ENCODE measurements at places on chromosomes 2 and 18.

DNA sequence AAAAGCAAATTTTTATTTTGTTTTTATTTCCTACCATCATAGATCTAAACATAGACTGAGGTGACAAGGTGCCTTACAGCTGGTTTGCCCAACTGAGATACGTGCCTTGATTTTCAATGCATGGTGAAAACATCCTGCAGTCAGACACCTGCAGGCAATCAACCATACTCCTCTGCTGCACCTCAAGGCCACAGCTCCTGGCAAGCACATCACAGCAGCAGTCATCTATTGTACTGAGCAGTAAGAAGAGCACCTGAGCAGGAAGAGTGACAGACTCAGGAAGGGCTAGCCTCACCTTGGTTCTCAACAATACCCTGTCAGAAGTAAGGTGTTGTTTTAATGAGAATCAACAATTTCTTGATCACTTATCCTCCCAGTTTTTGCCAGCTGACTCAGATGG is 1206.8 kb upstream of the NRXN1 start:
- DNase-seq = no peak

GRCh38 chr18:57806978-57807285 is 3.8 kb upstream of the ATP8B1 start:
- DNase-seq = no peak

DNA sequence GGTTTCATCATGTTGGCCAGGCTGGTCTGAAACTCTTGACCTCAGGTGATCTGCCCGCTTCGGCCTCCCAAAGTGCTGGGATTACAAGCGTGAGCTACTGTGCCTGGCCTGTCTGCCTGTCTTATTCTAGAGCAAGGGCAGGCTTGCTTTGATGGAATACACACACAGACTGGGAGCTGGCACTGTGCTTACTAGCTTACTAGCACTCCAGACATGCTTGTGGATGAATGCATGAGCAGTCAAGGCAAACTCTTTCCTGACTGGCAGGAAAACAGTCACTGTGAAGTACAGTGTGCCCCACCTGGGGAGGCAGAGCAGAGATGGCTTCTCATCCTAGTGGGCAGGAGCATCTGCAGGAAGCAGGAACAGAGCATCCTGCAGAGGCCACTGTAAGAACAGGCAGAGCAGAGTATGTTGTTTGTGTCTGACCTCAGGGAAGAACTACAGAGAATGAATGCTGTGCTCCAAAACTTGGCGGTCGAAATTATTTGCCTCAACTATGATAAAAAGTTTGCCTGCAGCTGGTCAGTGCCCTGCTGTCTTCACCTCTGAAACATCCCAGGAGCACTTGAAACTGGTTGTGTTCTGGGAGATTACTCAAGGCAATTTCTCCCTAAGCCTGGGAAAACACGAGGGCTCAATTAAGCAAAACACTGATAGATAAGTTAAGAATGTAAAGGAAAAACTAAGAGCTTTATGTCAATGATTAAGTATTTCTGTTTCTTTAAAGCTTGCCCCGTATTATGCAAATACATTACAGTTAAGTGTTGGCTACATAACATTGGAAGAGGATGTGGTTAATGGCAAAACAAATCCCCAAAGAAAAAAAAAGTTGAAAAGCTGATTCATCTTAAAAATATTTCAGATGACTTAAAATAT is 102.4 kb downstream of the VAPA start:
- no peak for DNase-seq

DNA sequence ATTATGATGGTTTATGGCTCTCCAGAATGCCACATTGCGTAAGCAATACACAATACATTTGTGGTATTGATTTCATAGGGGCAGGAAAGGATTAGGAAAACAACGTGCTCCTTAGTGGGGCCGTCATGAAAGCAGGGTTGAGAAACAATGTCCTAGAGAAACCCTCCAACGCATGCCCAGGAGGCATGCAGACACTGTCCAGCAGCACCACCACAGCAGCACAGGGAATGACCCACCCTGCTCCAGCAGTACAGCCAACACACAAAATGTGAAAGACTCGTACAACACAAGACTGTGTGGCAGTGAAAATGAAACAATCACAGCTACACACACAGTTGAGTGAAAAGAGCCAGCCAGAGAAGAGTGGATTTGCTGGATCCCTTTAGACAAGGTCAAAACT is 66.3 kb downstream of the FAM168B start:
- DNase-seq = no peak

GRCh38 chr2:96547731-96548171 is 11.2 kb downstream of the ARID5A start:
- no peak for DNase-seq

DNA sequence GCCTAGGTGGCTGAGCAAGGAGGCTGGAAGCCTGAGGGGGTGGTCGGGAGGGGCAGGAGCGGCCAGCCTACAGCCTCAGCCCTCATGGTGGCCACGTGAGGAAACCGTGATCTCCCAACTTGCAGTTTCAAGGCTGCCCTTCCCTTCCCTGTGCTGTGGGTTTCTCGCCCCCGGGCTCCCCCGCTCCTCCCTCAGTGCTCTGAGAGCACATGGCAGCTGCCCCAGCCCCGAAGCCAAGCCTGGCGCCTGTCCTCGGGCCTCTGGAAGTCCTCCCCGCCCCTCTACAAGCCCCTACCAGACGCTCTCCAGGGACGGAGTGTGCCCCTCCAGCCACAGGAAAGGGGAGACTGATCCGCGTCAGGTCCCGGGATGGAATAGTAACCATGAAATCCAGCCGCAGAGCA is 586 bp upstream of the ANKRD23 start:
- DNase-seq = no peak

DNA sequence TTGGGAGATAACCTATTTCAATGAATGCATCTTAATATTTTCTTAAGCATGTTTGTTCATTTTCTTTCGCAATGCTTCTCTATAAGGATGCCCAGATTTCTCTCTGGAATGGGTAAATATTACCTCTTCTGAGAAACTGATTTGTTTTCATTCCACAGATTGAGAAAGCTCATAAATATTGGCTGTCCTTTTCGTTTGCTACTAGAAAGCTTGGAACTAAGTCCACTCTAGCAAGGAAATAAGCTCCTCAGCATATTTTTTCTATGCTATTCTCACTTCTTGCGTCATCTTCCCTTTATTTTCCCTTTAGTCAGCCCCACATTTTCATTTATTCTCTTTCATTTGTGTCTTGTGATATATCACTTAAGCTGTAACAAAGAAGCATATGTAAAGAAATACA is 76.3 kb downstream of the ANTXR1 start:
- DNase-seq = no peak

- DNase-seq = no peak
Observed at GRCh38 chr2:229154381-229154780, 116.7 kb downstream of the PID1 start.

- no peak for DNase-seq
Observed at GRCh38 chr2:39479696-39480095, 42.6 kb upstream of the MAP4K3 start.

DNA sequence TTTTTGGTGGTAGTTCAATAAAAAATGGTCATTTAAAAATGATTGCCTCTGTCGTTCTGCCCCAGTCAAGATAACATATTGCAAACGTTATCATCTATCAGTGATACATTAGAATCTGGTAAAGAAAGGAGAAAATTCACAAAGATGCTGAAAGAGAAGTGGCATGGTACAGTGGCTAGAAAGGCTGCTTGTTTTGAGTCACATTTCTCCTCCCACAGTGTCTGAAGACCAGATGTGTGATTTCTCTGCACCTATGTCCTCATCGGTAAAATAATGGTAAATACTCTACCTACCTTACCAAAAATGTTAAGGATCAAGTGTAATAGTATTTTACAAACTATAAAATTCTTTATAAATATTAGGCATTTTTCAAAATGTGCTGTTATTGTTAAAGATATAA is 76.1 kb upstream of the NOSTRIN start:
- DNase-seq = no peak

DNA sequence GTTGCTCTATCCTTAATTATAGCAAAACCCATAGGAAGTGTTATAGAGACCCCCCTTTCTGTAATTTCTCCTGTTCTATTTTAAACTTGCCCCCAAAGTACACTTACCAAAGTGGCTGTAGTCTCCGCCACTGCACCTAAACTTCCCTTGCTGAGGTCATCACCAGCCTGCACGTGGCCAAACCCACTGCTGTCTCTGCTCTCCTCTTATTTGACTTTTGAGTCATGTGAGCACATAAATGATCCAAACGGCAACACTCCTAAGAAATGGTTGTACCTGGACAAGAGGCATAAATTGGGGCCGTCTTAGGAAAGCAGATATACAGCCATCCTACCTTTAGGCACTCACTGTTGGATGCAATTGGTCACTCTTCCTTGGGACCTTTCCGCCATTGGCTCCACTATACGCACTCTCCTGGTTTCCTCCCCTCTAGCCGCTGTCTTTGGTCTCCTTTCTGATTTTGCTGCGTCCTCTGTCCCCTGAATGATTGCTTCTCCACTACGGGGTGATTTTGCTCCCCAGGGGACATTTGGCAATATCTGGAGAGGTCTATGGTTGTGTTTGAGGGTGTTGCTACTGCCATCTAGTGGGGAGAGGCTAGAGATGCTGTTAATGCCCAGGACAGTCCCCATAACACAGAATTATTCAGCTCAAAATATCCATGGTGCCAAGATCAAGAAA is 19.2 kb upstream of the IL36G start:
- DNase-seq = no peak

DNA sequence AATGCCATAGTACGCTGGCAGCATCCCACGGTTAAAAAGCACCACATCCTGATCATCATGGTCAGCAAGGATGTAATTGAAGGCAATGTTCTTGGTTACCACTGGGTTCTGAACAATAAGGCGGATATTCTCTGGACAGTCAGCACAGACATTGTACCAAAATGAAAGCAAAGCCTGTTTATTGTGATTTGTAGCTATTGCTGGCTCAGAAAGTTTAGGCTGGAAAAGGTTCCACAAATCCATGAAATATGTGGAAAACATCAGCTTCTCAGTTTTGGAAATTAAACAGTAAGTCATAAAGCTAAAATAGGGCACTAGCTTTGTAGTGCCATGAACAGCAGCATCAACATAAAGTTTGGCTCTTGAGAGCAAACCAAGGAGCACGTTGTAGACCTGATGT is 52.2 kb downstream of the C2orf74 start:
- DNase-seq = no peak

DNA sequence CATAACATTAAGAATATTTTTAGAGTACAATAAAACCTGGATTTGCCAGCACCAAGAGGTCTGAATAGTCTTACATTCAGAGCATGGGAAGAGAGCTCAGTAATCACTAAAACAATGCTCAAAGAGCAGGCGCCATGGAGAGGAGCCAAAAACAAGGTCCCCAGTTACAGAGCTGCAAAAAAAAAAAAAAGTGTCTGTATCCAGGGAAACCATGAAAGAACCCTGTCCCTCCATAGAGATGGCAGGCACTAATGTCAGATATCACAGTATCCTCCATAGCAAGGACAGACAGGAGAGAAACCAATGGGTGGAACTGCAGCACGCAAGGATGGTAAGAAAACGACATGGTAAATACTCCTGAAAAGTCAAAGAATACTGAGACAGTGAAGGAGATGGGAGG is 19.5 kb downstream of the FBXO15 start:
- no peak for DNase-seq

GRCh38 chr2:240250985-240251847 is 110.8 kb upstream of the OTOS start:
- peak; percentile 88 for DNase-seq

GRCh38 chr2:127360242-127360641 is 27.5 kb downstream of the MAP3K2 start:
- no peak for DNase-seq

GRCh38 chr2:112728378-112729175 is 7.8 kb downstream of the NT5DC4 start:
- DNase-seq = no peak

DNA sequence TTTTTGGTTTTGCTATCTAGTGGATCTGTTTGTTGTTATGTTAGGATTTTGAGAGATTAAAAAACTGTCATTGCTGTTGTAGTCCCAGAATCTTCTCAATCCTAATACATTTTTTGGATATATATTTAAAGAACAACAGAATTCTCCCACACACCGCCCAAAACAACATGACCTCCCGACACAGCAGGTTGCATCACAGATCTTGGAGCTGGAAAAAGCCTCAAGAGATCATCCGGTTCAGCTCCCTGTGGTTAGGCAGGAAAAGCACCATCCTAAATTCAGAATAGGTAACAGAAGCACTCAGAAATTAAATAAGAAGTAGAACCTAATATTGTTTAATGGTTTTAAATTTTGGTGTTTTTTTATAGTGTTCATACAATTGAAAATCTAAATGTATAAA is 251.4 kb upstream of the STON1 start:
- no peak for DNase-seq

- peak; percentile 81 for DNase-seq
Observed at GRCh38 chr2:222709191-222709891, 37.9 kb downstream of the MOGAT1 start.

DNA sequence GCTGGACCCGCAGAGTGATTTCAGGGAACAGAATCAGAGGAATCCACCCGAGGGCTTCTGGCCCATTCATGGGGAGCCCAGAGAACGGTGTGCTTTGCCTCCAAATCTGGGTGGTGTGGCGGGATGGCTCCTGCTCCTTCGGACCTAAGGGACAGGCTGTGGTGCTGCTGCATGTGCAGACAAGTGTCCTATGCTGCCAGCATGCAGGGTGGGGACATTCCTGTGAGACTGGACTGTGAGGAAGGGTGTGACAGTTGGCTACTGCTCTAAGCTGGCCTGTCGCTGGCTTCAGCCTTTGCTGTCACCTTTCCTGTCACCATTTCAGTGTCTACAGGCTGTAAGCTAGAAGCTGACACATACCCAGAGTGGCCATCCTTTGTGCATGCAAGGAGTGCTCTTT is 2.9 kb upstream of the SLC4A3 start:
- DNase-seq = no peak

DNA sequence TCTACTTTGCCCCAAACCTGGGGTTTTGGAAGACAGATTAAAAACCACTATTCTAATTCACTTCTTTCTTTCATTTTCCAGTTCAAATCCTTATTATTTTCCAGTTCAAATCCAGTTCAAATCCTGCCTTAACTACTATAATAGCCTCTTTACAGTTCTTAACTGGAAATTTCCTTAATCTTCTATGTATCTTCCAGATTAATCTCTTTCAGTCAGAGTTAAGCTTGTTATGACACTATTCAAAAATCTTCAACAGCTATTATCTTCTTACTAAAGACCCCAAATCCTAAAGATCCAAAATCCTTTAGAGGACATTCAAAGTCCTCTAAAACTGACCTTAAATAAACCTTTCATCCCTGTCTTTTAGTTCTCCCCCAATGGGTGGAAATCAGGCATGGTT is 30.1 kb downstream of the EIF2AK3 start:
- no peak for DNase-seq

GRCh38 chr2:160674146-160674750 is 180.6 kb upstream of the RBMS1 start:
- no peak for DNase-seq

DNA sequence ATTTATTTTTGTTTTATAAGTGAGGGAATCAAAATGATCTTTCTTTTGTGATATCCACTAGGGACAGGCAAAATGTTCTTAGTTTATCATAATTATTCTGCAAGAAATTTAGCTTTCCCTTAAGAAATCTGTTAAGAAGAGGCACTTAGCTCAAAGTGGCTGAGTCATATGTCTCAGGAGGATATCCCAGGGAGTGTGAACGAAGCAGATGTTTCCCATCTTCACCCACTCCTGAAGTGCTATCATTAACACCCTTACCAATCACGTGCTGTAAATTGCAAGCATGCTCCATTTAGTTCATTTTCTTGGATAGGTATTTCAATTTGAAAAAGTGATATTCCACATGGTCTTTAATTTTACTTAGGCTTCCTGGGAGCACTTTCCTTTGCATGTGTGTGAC is 774.3 kb upstream of the TMEFF2 start:
- no peak for DNase-seq
